NT2/D1 (cell line): ENCODE measurements at places on chromosomes 3 and 15.

- DNase-seq = no peak
Observed at GRCh38 chr3:80213086-80213485, 445.3 kb upstream of the ROBO1 start.

GRCh38 chr15:48371550-48371949 is 40.3 kb downstream of the DUT start:
- no peak for DNase-seq

GRCh38 chr3:127799476-127800222 is 22.7 kb downstream of the MGLL start:
- DNase-seq = no peak

DNA sequence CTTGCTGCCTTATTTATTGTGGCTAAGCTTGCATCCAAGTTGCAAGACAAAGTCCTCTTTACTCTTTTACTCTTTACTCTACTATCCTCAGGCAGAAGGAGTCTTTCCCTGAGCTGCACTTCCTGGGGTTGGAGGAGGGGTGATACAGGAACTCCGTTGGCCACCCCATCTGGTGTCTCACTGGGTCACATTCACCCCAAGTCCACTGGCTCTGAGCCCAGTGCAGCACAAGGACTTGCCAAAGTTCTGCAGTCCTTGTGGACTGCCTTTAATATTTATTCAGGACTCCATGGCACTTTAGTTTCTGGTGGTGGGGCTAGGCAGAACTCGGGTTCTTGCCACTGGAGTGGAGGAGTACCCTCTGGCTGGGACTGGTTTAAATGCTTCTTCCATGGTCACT is 165.4 kb upstream of the KCNH8 start:
- DNase-seq = no peak

DNA sequence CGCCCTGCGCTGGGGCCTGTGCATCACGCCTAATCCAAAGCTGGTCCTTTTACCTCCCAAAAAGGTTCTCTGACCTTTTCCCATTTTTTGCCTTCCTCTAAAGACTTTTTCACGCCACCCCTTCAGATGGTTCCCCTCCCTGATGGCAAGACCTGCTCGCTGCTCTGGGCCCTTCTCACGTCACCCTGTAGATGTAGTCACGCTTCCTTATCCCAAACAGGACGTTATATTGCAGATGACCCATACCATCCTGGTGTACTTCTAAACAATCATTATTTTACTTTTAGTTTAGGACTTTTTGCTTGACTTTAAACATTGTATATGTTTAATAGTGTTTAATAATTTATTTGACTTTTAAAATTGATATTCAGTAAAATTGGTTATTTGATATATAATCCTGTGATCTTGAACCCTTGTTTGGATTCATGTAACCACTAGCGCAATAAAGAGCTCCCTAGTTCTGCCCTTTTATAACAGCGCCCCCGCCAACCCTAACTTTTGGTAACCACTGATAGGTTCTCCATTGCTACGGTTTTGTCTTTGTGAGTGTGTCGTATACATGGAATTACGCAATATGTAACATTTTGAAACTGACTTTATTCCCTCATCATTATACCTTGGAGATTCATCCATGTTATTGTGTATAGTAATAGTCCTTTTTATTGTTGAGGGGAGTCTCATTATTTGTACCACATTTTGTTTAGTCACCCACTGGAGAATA is 159.0 kb upstream of the CHRNA7 start:
- no peak for DNase-seq

- no peak for DNase-seq
Observed at GRCh38 chr3:177475356-177475665, 278.0 kb upstream of the TBL1XR1 start.

- no peak for DNase-seq
Observed at GRCh38 chr3:43512754-43513404, 108.9 kb downstream of the ANO10 start.

GRCh38 chr3:120098710-120099109 is 4.5 kb upstream of the GSK3B start:
- no peak for DNase-seq

- no peak for DNase-seq
Observed at GRCh38 chr3:190345878-190346277, 23.6 kb upstream of the CLDN1 start.

DNA sequence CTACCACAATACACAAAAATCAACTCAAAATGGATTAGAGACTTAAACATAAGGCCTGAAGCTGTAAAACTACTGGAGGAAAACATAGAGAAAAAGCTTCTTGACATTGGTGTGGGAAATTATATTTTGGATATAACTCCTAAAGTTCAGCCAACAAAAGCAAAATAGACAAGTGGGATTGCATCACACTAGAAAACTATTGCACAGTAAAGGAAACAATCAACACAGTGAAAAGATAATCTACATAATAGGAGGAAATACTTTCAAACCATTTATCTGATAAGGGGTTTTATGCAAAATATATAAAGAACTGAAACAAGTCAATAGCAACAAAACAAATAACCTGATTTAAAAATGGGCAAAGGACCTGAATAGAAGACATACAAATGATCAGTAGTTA is 37.6 kb upstream of the TP63 start:
- DNase-seq = no peak

DNA sequence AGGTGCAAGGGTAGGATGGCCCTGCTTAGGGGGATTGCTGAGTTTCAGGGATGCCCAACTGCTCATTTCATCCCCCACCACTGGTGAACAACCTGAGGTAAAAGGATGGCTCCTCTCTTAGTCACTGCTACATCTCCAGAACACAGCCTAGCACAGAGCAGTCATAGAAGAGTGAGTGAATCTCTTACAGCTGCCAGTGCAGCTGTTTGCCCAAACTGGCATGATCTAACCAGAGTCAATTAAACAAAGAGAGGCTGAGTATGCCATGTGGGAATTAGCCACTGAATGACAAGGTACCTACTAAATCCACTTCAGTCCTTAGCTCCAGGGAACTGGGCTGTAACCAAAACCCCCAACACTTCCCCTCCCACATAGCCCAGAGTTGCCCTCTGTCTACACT is 6.8 kb upstream of the NCKIPSD start:
- no peak for DNase-seq

- no peak for DNase-seq
Observed at GRCh38 chr15:48384616-48385015, 53.4 kb downstream of the DUT start.

GRCh38 chr3:53158765-53159155 is 2.2 kb upstream of the PRKCD start:
- no peak for DNase-seq

DNA sequence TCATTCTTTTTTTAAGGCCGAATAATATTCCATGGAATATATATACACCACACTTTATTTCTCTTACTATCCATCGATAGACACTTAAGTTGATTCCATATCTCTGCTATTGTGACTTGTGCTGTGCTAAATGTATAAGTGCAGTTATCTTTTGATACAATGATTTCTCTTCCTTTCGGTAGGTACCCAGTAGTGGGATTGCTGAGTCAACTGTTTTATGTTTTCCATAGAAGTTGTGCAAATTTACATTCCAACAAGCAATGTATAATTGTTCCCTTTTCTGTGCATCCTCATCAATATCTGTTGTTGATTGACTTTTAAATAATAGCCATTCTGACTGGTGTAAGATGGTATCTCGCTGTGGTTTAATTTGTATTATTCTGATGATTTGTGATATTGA is 81.0 kb downstream of the STXBP5L start:
- no peak for DNase-seq

DNA sequence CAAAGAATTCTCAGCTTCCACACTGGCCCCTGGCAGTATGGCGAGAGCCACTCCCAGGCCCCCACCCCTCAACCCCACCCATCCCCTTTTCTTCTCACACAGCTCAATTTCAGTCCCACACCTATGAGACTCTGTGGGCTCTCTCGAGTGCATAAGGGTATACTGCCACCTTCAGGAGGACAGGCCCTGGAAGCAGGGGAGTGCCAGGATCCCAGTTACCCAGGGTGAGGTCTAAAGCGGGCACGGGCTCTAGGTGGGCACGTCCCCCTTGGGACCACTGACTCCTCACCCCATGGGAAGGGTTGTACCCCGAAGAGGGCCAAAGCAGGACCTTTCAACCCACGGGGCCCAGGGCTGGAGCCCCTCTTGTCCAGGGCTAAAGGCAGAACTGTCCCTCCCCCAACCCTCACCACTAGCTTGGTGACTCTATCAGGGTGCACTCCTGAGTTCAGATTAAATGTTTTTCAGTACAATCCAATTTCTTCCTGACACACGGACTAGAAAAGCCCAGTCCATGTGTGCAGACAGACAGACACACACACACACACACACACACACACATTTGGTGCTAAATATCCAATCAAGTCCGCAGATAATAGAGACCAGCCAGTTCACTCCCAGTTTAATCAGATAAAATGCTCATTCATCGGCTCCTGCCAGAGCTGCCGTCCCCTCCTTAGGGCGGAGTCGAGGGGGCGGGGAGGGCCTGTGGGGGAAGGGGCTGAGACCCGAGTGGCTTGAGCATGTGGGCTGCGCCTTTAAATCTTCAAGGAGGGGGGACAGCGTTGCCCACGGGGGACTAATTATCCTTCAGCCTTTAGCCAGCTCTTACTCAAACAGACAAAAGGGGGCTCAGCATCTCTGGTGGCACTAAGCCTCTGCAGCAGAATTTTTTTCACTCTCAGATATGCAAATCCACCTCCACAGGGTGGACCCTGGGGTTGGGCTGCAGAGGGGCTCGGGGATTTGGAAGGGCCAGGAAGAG is 59.3 kb downstream of the CYP11A1 start:
- DNase-seq = no peak

- peak; percentile 28 for DNase-seq
Observed at GRCh38 chr3:120498556-120499346, 48.0 kb upstream of the FSTL1 start.

DNA sequence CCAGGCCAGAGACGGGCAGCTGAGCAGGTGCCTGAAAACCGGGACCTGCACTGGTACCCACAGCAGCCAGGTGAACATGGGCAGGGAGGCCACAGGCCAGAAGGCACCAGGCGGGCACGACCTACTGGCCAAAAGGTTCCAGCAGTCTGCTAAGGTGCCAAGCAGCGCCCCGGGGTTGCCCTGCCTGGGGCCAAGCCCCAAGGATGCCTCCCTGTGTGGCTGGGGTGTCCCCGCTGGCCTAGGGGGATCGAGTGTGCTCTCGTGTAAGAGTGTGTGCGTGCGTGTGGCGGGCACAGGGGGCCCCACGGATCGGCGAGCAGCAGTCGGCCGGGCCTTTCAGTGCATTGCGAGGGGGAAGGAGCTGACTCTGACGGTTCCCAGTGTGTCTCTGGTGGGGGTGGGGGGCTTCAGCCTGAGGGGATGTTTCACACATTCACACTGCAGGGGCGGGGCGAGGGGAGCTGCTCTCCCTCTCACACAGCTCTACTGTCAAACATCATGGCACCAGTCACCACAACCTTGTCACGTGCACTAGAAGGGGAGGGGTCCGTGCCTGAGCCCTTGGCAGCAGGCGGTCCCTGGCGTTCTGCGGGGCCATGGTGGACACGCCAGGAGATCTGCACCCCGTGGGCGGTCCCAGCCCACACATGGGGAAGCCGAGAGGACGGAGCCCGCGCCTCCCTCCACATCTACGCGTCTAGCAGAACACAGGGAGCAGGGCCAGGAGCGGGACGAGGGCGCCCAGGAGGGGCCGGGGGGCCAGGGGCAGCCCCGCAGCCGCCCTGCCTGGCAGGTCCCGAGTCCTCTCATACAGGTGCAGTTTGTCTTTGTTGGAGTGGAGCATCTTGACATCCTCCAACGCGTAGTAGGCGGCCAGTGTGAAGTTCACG is 44.5 kb downstream of the RGMA start:
- no peak for DNase-seq

- DNase-seq = no peak
Observed at GRCh38 chr3:101972430-101973162, 123.3 kb downstream of the NFKBIZ start.

DNA sequence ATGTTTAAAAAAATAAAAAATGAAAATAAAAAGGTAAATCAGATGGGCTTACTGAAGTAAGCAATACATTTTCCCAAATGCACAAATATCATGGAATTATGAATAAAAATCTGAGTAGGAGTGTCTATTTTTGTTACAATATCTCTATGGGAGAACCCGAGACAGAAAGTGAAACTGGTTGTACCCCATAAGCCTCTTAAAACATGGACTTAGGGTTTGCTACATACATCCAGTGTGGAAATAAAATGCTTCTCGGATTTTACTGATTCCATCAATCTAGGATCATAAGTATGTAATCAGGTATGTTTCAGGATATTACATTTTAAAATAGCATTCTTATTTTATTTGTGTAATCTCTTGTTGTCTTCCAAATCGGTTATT is 177.8 kb upstream of the CDIN1 start:
- DNase-seq = no peak
